Stimulated activated CD8-positive, alpha-beta memory T cell treated with anti-CD3 and anti-CD28 coated beads, Interleukin-7, amount 100 ng/mL, for 24 hours (primary cell): ENCODE measurements at places on chromosomes 2 and 18.

DNA sequence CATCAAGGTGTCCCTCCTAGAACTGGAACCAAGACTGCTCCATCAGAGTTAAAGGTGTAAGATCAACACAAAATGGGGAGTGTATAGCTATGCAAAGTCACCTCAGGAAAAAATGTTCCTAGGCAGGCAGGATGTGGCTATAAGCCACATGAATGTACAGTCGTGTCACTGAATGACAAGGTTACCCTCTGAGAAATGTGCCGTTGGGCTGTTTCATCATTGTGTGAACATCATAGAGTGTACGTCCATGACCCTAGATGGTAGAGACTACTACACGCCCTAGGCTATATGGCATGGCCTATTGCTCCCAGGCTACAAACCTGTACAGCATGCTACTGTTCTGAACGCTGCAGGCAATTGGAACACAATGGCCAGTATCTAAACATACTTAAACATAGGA lies 24.5 kb downstream of the TYMS start:
- no peak for DNase-seq

DNA sequence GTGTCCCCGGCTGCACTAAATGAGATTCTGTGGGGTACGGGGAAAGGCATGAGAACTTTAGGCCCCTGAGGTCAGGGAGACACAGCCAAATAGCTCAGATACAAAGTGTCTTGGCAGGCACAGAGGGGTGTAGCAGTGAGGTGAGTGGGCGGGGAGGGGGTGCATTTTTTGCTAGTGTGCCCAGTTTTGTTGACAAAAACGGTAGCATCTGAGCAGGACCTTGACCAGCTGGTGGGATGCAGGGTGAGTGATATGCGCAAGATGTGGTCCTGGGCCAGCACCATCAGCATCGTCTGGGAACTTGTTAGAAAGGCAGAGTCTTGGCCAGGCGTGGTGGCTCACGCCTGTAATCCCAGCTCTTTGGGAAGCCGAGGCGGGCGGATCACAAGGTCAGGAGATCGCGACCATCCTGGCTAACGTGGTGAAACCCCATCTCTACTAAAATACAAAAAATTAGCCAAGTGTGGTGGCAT lies 127.3 kb upstream of the LGALSL start:
- no peak for DNase-seq

DNA sequence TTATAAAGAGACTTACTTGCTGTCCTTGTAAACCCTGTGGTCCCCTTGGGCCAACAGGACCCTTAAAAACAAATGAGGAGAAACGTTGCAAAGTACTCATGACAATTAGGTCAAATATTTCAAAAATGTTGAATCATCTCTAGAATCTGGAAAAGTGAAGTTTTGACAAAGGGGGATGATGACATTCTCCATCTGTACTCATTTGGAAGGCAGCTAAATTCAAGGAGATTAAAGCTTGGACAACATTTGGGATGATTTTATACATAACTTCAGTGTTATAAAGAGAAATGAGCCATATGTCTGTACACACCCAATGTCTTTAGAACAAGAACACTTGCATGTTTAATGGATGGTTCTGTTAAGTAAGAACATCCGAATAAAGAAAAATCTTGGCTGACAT lies 92.9 kb downstream of the COL5A2 start:
- DNase-seq, result no peak

- no peak for DNase-seq
These were observed 25.7 kb downstream of the SLC4A1AP start for GRCh38 chr2:27689424-27689823.

DNA sequence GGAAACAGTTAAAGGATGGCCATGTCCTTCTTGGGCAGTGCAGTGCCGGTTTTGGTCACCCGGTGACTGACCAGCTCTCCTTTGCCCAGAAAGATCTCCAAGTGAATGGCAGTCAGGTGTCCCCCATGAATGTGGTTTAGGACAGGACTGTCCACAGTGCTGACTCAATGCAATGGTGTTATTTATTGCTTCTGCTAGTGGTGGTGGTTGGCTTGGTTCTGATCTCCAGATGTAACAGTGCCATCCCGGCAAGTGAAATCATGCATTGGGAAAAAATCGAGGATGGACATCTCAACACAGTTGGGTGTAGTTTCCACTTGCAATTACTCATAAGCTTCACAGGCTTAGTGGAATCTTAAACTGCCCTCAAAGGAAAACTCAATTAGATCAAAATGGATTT lies 81.9 kb downstream of the TGOLN2 start:
- no peak for DNase-seq

DNA sequence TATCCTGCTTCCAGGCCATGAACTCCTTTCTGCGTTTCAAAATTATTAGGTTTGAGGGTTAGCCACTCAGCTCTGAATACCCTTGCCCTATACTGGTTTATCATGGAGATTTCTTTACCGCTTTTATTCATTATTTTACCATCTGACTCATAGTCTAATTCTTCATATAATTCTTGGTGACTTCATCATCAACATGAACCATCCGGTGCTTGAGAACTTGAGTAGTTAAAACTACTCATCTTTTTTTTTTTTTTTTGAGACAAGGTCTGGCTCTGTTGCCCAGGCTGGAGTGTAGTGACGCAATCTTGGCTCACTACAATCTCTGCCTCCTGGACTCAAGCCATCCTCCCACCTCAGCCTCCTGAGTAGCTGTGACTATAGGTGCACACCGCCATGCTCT lies 94.2 kb upstream of the LHCGR start:
- DNase-seq, result no peak

DNA sequence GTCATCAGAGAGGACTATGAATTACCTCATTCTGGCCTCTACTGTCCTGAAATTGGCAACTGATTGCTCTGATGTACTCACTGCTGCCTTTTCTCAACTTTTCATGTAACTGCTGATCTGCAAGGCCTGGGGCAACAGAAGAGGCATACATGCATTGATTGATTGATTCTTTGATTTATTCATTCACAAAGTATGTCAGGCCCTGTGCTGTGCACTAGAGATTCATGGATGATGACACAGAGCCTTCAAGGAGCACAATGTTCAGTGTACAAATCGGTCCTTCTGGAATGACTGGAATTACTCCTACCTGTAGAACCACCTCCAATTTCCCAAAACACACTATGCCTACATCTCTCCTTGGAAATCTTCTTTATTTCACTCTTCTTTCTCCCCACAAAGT lies 111.3 kb downstream of the LRATD1 start:
- DNase-seq, result no peak

DNA sequence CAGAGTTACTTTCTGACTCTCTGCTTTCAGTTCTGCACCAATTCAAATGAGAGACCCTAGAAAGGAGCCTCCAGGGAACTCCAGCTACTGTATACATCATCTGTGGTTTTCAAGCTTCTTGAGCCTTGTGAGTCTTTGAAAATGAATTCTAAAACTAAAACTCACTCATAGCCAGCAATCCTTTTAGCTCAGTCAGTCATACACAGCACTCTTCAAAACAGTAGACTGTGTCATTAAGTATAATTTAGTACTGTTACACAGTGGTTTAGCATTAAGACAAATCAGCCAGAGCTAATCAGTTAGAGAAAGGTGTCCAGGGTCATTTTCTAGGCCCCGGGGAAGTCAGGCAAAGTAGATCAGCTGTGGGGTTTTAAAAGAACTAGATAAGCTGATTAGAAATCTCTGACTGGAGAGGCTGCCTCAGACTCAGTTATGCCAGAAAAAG lies 322.1 kb upstream of the THUMPD2 start:
- no peak for DNase-seq

DNA sequence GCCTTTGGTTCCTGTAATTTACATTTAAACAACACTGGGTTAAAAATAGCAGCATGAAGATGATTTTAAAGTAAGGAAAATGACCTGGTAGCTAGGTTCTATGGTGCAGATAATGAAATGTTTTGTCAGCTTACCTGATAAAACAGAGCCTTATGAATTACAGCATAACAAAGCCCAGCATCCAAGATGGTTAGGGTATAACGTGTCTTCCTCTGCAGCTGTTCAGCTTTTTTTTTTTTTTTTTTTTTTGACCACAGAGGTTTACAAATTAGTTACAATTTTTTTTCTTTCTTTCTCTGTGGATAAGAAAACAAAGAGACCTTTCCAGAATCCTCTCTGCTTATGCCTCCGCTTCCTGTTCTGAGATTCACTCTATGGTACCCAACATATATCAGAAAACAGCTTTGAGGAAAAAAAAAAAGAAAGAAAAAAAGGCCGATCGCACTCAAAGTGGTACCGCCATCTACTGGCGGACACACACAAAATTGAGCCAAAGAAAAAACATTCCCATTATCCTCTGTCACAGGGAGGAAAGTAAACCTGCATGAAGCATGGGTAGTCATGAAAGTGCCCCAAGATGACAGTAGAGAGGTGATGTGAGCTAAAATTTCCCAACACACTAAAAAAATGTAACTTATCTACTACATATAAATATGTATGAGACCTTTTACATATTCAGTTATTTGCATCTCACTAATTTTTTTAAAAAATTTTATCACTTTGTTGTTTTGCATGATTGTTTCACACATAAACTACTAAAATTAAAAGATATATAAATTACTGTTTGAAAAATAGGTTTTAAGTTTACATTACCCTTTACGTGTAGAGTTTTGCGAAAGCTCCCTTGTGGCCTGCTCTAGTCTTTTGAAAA lies at the start of gene SCN3A:
Gene SCN3A (minus strand): TSS at position 362 of the 871 bp plus-strand sequence. CDS start 27,656 bp downstream, outside the sequence.
- DNase-seq, result no peak
